ENCODE measurements at places on chromosomes 12 and 14.

DNA sequence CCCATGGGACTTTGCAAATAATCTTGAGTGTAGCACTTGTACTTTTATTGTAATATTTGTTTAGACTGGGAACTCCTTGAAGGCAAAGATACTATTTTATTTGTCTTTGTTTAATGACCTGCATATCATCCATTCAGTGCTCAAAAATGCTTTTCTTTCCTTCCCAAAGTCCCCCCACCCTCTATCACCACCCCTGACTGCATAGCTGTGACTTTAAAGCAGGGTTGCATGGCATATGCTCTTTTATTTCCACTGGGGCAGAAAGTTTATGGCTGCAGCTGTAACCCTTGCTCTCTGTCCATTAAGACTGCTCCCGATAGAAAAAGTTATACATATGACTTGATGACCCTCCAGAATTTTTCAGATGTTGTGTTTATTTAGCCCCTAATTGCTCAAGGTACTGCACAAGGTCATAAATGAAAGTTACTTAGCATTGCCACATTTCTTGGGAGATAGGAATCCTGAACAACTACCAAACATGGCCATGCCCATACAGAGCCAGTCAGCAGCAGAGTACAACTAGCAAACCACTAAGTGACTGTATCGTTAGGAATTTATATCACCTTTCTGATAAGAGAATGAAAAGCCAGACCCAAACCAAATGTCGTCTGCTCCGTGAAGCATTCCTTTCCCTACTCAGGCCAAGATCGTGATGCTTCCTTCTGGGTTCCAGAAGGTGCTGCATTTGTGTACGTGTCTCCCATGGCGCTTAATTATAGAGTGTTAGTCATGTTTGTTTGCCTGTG, 114.3 kb downstream of the DIP2B start:
- DNase-seq, result no peak

DNA sequence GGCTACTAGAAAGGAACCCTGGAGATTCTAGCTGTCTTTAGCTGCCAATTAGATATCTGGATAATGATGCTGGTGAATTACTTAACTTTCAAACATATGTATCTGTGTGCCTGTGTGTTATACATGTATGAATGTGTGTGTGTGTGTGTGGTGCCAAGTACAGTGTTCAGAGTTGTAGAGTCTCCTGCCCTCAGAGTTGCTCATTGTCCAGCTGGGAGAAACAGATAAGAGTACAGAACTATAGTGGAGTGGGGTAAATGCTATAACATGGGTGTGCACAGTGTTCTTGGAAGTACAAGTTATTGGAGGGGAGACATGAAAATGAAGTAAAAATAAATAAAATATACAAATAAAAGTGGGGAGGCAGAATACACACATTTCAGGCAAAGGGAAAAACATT, 23.6 kb upstream of the ADAM20 start:
- no peak for DNase-seq

GRCh38 chr12:109535231-109535862, 38.0 kb downstream of the MMAB start:
- no peak for DNase-seq

DNA sequence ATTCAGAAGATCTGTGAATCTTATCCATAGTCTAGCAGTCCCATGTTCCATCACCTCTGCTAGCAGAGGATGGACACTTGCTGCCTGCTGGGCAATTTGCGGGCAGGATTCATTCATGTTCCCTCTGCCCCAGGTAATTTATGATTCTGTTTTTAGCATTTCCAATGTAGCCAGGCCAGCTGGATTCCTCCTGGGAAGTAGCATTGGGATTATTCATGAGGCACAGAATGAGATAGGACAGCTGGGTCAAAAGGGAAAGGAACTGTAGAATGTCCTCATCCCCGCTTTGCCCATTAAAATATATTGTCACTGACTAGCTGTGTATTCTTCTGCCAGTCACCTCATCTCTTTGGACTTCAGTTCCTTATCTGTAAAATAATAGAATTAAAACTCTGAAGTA, 68.7 kb downstream of the SLC35F4 start:
- no peak for DNase-seq

DNA sequence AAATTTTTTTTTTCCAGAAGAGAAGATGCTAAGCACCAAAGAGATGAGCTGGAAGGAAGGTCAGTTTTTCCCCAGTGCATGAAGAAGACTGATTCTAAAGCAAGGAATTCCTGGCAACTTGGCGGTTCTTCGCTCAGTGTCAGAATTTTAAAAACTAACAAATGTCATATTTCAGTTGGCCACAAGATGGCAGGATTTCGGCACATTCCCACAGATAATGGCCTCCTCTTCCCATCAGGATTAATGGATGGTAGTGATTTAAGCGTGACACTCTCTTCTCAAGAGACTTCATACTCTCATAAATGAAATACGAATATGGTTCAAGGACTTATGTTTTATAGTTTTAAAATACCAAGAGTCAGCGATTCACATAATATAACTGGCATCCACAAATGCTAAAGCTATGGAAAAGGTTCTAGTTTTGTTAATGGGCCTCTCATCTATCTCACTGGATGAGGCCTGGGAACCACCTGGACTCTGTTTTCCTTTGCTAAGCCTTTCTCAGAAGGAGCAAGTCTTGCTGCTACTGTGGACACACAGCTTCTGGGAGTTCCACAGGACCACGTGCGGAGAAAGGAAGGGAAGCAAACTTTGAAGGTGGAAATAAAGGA, 46.1 kb upstream of the PTPRO start:
- no peak for DNase-seq

DNA sequence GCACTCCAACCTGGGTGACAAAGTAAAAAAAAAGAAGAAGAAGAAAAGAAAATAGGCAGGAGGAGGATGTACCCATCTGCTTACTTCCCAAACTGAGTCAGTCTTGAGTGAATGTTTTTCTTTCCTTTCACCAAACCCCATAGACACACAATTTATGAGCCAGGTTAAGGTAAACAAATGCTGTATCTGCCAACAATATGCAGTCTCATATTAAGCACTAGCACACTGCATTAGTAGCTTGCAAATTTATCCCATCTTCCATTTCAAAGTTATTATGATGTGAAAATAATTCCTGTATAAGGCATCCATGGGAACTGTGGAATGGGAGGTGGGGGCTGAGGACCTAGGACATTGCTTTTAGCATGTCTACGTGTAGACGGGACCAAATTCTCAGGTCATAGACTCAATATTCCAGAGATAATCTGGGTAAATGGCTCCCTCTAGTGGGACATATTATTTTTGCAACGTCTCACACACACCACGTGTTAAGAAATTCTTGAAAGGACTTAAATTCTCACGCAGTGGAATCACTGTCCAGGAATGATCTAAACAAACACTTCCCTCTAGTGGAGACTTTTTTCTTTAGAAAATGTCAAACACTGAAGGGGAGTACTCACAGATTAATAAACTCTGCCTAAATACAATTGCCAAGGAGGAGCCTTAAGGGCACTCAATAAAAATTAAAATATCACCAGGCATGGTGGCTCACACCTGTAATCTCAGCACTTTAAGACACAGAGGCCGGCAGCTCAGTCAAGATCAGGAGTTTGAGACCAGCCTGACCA, 17.1 kb upstream of the OR10P1 start:
- DNase-seq, result peak; percentile 7

- no peak for DNase-seq
These were observed 30.2 kb downstream of the BEGAIN start for GRCh38 chr14:100556936-100557505.

DNA sequence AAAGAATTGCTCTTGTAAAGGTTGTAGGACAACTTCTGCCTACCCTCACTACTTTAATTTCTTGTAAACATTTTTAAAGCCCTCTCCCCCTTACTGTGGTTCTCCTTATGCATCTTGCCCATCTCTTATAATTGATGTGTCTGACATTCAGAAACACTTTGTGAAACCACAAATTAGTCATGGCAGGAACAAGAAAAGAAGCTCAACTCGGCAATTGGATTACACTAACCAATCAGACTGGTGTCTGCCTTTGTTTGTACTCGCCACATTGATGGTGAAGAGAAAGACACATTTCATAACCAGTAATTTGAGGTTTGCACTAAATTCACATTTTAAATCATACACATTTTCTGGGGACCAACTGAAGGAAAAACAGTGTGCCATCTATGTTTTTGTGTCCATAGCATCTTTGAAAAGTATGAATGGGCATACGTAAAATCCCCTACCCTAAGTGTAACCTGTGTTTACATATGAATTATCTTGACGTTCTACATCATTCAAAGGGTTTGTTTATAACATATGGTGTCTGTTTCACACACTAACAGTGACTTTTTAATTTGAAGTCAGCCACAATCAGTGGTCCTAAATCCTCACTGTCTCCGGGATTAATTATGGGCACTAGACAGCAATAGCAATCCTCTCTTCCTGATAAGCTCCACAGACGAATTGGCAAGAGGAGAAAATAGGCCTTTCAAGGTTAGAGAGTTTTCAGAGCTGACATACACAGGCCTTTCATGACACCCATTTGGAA, 49.9 kb downstream of the OTX2 start:
- DNase-seq, result no peak
